Naive thymus-derived CD4-positive, alpha-beta T cell (primary cell): ENCODE measurements at places on chromosomes 2 and 18. TPM values are rescaled to one million over a fixed set of nuclear protein-coding genes. Genes with fewer than 3 reads are reported as not detected.

GRCh38 chr18:79245517-79246001 lies 150.2 kb upstream of the NFATC1 start:
- DNase-seq, result no peak

DNA sequence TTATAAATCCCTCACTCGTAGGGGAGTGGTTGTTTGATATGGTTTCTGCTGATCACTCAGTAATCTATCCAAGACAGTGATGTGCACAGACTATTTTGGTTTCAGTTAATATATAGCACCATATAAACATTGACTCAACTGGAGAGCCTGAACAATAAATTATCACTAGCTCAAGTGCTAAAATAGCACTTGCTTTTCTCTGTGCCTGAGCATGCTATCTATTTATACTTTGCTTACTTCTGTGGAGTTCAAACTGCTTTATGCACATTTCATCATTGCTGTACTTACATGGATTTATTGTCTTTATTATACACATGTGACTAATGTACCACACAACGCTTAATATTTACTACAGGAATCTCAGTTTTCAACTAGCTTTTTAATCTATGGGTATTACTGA lies 133.6 kb downstream of the BCL2 start:
- DNase-seq, result no peak

DNA sequence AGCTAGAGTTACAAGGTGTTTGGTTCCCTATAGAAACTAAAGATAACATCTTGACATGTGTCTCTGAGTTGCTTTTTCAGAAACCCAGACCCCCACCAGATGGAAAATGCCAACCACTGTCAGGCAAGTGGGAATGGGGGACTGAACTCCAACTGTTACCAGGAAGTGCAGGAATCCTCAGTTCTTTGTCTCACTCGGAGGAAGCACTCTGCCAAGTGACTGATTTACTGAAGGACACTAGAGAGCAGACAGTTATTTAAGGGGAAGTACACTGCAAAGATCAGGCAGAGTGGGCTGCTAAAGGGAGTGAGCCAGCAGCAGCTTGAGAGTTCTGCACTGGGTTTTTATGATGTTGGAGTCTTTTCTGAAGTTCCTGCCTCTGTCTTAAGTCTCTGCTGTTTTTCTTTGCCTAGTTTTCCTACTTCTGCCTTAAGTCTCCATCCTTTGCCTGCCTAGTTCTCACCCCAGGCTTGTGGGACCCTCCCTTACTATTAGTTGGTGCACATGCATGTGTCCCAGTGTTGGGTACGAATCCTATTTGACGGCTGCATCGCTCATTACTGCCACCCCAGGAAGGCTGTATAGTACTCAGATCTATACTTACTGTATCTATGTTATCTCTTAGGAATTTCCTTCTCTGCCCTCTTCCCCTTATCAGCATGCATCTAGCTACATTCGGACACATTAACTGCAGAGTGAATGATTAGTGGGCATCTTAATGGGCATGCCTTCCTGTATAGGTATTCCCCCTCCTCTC lies 97.1 kb downstream of the TEX51 start:
- no peak for DNase-seq

AOX1 gene
- 0.24 TPM for total RNA-seq
